ENCODE measurements at places on chromosomes 12 and 14. TPM values are rescaled to one million over a fixed set of nuclear protein-coding genes. Genes with fewer than 3 reads are reported as not detected.

The CCDC38 gene
- not detected for total RNA-seq

The FERMT2 gene
- total RNA-seq = 44.3 TPM

The DBX2 gene
- not detected for total RNA-seq

The RFX4 gene
- total RNA-seq = not detected

The DNAJC22 gene
- 54.7 TPM for total RNA-seq

The SLCO1B3 gene
- total RNA-seq = not detected

The NFE2 gene
- total RNA-seq = 2.0 TPM

The DUSP16 gene
- 29.2 TPM for total RNA-seq

The BDKRB2 gene
- 14.2 TPM for total RNA-seq

DNA sequence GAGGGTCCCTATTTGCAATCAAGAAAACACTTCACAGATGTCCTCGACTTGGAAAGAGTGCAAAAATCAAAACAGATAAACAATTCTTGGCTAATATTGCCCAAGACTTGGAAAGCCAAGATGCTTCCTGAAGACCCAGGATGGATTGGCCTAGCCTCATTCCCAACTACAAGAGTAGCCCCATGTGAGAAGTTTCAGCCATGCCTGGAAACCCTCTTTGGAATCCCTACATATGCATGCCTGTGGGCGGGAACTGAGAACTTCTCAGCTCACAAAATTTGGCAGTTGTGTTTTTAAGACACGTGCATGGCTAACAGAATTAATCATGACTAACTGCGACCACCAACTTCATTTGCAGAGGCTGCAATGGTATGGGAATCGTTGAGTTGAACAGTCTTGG lies 283.2 kb upstream of the TBX3 start:
- H3K36me3 ChIP-seq = no peaks in the 10 kb centered on the region
- DNase-seq = no peak
- no peak overlapping the region for H3K4me3 ChIP-seq
- H3K4me1 ChIP-seq = no peaks in the 10 kb centered on the region
- no peaks in the 10 kb centered on the region for H3K27me3 ChIP-seq
- no peak overlapping the region for H3K27ac ChIP-seq

DNA sequence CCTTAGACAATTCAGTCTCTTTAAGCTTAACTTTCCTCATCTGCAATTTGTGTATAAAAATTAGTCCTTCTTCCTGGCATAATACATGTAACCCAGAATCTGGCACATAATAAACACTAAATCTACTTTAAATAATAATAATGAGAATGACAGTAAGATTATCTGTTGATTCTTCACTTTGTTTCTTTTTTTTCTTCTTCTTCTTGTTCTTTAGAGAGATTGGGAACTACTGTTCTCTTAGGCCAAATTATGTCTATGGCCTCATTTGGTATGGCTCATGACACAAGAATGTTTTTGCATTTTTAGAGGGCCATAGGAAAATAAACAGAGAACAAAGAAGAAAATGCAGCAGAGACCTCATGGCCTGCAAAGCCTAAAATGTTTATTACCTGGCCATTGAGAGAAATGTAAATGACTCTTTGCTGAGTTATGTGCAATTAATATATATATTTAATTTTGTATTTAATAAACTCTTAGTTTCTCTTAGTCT lies 275.8 kb downstream of the SLC6A15 start:
- DNase-seq = no peak
- H3K27ac ChIP-seq = no peak overlapping the region
- H3K4me1 ChIP-seq = no peaks in the 10 kb centered on the region
- H3K4me3 ChIP-seq = no peak overlapping the region
- no peaks in the 10 kb centered on the region for H3K36me3 ChIP-seq
- no peaks in the 10 kb centered on the region for H3K27me3 ChIP-seq

GRCh38 chr12:88833641-88834116 lies 253.4 kb upstream of the KITLG start:
- no peaks in the 10 kb centered on the region for H3K36me3 ChIP-seq
- H3K27me3 ChIP-seq = no peaks in the 10 kb centered on the region
- no peaks in the 10 kb centered on the region for H3K4me1 ChIP-seq
- no peak for DNase-seq
- H3K4me3 ChIP-seq = no peak overlapping the region
- no peak overlapping the region for H3K27ac ChIP-seq

DNA sequence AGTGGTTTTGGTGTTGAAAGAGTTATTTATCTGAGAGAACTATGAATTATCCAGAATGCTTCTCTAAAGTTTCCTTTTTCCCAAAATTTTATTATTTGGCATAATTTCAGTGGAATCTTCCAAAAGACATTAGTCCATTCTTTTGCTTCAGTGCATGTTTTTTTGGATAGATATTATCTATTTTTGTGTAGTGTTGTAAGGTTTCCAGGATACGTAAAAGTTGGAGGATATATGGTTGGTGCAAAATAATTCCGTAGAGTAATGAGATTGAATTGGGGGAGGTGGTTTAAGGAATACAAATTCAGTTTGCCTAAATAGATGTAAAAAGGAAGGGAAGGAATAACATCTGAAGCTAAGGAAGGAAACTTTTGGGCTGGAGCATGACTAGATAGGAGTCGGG lies 186.6 kb downstream of the RGS6 start:
- H3K27me3 ChIP-seq = no peaks in the 10 kb centered on the region
- H3K36me3 ChIP-seq = no peaks in the 10 kb centered on the region
- DNase-seq = no peak

DNA sequence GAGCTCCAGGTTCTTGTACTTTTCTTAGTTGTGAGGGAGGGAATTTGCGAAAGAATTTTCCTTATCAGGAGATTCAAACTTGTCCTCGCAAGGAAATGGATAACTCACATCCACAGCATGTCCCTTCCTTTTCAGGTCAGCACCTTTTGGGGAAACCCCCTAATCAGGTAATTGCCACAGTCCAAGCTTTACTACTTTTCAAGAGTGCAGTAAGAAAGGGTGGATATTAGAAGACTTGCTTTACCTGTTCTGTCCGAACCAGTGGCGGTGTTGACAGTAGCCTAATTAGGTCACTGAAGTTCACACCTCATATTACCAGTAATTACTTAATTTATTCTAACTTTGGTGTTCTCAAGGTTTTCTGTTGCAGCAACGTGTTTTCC lies 6.7 kb upstream of the C12orf50 start:
- H3K36me3 ChIP-seq = no peaks in the 10 kb centered on the region
- no peak for DNase-seq
- H3K4me1 ChIP-seq = peaks cover 48% of the 10 kb centered on the region
- no peaks in the 10 kb centered on the region for H3K27me3 ChIP-seq
- H3K27ac ChIP-seq = peak overlapping the region; percentile 83

GRCh38 chr14:81303258-81303935 lies 82.6 kb upstream of the GTF2A1 start:
- H3K4me1 ChIP-seq = peaks cover 11% of the 10 kb centered on the region
- peak overlapping the region; percentile 74 for H3K27ac ChIP-seq
- DNase-seq = peak; percentile 83
- H3K36me3 ChIP-seq = no peaks in the 10 kb centered on the region
- H3K4me3 ChIP-seq = no peak overlapping the region

GRCh38 chr12:77808534-77808933 lies 22.2 kb upstream of the NAV3 start:
- DNase-seq = no peak
- H3K27me3 ChIP-seq = no peaks in the 10 kb centered on the region
- H3K27ac ChIP-seq = no peak overlapping the region
- H3K4me3 ChIP-seq = no peak overlapping the region
- H3K36me3 ChIP-seq = no peaks in the 10 kb centered on the region

DNA sequence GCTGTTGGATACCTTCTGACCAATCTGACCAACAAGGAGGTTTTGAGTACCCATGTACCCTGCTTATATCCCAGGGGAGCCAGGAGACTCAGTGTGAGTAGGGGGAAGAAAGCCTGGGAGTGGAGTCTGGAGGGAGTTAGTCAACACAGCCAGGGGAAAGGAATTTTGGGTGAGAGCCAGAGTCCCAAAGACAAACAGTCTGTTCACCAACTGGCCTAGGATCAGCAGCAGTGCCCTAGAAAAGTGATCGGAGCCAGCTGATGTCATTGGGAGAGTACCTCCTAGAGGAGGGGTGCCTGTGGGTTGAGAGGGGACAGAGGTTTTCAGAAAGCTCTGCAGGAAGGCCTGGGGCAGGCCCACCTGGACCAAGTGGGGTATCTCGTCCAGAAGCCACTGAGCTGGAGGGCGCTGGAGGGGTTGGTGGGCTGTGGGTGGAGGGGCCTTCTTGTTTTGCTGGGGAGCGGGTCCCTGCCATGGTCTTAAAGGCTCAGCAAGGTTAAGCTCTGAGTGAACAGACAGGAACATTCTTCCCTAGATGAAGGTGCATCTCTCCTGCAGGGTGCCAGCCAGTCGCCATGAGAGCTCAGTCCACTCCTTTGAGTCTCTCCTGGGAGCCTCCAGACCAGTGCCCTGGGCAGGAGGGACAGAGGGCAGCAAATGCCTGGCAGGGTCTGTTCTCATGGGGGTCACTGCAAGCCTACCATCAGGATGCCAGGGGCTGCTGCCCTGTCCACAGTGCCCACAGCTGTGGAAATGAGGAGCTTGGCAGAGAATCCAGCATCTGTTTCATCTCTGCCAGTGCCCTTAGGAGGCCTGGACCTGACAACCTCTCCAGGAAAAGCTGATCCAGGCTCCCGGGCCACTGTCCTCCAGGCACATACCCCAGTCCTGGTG lies 63.6 kb downstream of the CHGA start:
- H3K27ac ChIP-seq = no peak overlapping the region
- DNase-seq = peak; percentile 79
- H3K4me1 ChIP-seq = peaks cover 35% of the 10 kb centered on the region
- H3K4me3 ChIP-seq = no peak overlapping the region
- H3K36me3 ChIP-seq = no peaks in the 10 kb centered on the region

- no peaks in the 10 kb centered on the region for H3K36me3 ChIP-seq
- peaks cover 32% of the 10 kb centered on the region for H3K4me1 ChIP-seq
- H3K27me3 ChIP-seq = no peaks in the 10 kb centered on the region
- no peak overlapping the region for H3K27ac ChIP-seq
- peak overlapping the region; percentile 47 for H3K4me3 ChIP-seq
Measured at GRCh38 chr12:130956009-130956408, 2.3 kb downstream of the ADGRD1 start.

DNA sequence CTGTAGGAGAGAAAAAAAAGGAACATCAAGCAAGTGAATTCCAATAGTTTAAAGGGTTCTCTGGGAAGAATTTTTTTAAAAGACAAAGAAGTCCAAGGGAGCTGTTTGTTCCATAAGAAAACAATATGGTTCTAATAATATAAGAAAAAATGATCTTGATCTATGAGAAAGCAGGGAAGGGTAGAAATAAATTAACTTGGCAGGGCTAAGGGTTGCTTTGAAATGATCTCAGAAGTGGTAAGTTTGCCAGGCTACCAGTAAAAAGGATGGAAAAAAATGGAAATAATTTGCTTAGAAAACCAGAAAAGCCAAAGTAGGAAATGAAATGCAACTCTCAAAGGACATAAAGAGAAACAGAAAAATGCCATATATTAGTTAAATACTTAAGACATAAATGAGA lies 41.7 kb upstream of the EMP1 start:
- no peak overlapping the region for H3K4me3 ChIP-seq
- DNase-seq = no peak
- H3K4me1 ChIP-seq = peaks cover 10% of the 10 kb centered on the region
- H3K36me3 ChIP-seq = no peaks in the 10 kb centered on the region
- no peaks in the 10 kb centered on the region for H3K27me3 ChIP-seq

DNA sequence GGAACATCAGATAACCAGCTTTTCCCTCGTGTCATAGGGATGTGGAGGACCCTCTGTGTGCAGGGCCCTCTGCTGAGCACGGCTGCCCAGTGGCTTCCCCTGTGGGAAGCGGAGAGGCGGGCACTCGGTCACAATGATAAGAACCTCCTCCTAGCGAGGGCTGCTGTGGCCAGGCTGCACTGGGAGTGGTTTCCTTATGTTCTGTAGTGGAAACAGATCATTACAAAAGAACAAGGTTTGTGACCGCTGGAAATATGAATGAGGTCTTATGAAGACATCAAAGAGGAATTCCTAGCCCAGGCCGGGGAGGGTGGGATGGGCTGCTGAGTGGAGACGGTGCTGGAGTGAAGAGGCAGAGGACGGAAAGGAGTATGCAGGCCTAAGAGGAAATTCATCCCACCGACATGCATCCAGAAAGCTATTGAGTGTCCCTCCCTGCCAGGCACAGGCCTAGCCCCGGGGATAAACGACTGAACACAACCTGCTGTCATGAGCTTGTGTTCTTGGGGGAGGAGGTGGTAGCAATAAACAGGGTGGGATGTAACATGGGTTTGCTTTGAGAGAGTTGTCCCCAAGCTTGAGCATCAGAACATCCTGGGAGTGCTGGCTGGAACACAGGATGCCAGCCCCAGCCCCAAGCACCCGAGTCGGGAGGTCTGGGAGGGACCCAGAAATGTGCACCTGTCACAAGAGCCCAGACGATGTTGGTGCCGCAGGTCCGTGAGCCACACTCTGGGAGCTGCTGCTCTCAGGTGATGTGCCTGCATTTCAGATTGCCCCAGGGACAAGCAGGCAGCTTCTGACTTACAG lies 37.5 kb downstream of the FZD10 start:
- no peaks in the 10 kb centered on the region for H3K36me3 ChIP-seq
- no peak overlapping the region for H3K4me3 ChIP-seq
- H3K27me3 ChIP-seq = peaks cover 32% of the 10 kb centered on the region
- no peaks in the 10 kb centered on the region for H3K4me1 ChIP-seq
- peak; percentile 11 for DNase-seq

All from stomach (tissue), 19 donors.